Activated CD4-positive, alpha-beta T cell treated with anti-CD3 and anti-CD28 coated beads for 48 hours (primary cell): ENCODE measurements at places on chromosomes 5 and 9.

- DNase-seq: no peak
Observed at GRCh38 chr5:130171699-130172098, 267.4 kb downstream of the CHSY3 start.

DNA sequence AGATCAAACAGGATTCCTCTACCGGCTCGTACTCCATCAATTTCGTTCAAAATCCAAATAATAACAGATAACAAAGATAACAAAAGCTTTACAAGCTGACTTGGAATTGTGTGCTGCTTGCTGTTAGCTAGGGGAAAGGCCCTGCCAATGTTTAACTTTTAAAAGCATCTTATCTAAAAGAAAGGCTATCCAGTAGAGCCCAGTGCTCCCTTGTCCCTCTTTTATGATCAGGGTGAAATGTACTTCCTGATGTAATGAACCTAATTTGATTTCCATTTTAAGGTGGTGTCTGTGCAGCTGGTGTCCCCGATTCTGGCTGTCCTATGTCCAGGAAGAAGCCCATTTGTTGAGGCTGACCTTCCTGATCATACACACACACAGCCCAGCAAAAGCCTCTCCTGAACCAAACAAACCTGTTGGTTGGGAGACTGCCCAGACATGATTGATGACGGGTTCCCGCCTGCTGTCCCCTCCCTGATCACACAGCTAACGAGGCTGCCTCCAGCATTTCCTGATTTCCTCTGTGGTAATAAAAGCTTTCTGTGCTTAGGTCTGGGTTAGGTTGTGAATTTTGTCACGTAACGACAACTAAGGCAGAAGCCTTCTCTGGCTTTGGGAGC, 54.1 kb downstream of the PWWP2A start:
- DNase-seq: no peak

DNA sequence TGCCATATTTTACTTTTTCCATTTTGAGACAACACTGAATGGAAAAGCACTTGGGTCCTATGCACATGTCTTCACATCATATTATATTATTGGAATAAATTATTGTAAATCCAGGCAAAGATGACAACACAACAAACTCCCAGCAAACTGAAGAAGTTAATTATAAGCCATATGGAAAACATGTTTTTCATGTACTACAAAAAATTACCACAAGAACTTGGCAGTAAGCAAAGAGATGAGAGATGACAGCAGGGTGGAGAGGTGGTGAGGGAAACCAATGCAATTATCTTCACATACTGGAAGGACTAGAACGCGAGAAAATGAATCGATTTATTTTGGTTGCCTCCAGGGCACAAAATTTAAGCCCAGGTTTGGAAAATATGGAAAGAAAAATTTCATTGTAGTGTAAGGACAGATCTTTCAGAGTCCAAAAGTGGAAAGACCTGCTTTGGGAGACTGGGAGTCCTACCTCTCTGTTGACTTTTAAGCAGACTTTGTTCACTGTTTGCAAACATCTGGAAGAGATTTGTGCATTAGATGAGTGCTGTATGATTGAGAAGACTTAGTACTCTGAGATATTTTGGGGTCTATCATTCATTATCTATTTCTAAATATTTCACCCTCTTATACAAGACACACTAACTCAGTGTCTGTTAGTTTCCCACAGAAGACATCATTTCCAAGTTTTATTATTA, 138.0 kb downstream of the TMEM232 start:
- no peak for DNase-seq

- DNase-seq: no peak
Observed at GRCh38 chr9:126126807-126127206, 199.8 kb upstream of the MVB12B start.

DNA sequence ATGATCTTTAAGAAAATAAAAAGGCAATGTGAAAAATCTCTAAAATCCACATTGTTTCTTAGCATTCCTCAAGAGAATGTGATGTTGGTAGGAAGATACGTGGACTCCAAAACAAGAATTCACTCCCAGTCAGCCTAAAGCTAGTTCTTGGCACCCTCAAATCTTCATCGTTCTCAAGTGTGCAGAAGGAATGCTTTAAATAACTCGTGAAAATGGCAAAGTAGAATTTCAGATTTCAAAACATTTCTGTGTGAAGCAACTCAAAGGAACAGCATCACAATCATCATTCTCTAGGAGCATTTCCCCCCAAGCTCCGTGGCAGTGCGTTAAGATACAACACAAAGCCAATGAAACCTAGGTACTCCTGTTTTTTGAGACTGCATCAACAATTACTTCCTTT, 185.1 kb upstream of the DMAC1 start:
- DNase-seq: no peak

DNA sequence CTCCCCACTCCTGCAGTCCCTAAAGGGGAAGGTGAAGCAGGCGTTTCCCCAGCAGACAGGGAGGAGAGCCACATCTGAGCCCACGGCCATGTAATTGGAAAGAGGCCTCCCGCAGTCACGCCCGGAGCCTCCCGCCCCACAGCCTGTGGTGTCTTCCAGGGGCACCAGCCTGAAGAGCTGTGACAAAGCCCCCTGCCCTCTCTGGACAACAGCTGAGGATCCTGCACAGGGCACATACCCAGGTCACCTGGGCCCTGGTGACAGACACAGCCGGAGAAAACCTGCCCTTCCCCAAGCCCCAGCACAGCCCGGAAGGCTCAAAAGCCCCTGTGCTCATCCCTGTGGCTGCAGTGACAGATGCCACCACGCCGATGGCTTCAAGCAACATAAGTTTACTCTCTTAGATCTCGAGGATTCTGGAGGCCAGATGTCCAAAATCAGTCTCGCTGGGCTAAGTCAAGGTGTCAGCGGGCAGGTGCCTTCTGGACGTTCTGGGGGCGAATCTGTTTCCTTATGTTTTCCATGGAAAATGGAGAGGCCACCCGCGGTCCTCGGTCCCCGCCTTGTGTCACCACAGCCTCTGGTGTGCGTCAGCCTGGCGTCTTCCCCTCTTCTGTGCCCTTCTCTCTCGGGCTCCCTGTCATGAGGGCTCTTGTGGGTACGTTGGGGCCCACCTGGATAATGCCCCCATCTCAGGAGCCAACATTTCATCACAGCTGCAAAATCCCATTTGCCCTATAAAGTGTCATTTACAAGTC, 71.5 kb downstream of the PSMB7 start:
- no peak for DNase-seq

DNA sequence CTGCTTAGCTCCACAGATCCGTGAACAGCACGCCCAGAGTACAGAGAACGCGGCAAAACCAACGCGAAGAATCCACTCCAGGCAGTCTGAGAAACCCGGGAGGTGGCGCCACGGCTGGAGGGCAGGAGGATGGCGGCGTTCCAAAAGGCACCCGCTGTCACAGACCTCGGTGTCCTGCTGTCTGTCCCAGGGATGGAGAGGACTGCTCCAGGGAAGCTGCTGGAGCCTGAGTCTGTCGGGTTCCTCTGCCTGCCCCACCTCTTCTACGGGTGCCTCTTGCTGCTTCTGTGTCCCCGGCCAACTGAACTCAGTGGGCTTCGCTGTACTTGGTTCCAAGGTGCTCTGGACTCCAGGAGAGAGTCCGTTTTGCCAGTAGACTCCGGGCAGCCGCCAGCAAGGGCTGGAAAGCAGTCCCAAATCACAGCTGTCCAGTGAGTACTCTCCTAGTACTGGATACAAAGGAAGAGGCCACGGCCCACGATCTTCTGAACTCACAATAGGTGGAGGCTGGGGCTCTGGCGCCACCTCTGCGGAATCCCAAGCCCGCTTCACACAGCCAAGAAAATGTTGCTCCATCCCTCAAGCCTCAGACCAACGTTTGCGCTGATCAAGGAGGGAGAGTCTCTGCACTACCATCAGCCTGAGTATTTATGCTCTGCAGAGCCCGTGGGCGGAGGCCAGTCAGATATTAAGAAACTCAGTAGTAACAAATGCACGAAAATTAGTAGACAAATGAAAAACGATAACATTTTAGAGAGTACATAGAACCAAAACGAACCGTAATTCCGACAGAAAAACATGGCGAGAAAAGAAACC, 440 bp downstream of the ANXA2R start:
- DNase-seq: peak; percentile 78

- no peak for DNase-seq
Observed at GRCh38 chr9:91117959-91118703, 243.6 kb downstream of the AUH start.

- no peak for DNase-seq
Observed at GRCh38 chr5:99614888-99615287, 686.1 kb upstream of the CHD1 start.

GRCh38 chr5:72539038-72539437, 31.8 kb upstream of the ZNF366 start:
- DNase-seq: no peak

DNA sequence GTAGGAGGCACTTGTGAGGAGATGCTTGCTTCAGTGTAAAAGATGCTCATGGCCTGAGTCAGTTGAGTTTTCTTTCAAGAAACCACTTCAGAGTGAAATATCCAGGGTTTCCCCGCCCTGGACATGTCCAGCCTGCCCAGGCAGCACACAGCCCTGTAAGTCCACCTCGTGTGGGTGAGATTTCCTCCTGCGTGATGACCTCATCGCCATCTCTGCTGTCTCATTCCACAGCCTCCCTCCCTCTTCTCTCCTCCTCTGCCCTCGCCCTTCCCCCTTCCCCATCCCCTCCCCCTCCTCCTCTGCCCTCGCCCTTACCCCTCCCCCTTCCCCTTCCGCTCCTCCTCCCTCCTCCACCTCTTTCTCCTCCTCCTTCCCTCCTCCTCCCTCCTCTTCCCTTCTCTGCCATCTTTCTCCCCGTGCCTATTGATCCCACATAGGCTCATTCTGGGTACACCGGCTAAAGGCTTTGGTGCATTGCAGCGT, 34.0 kb upstream of the NCS1 start:
- peak; percentile 13 for DNase-seq

- no peak for DNase-seq
Observed at GRCh38 chr9:98556511-98556910, 152.2 kb downstream of the GABBR2 start.

DNA sequence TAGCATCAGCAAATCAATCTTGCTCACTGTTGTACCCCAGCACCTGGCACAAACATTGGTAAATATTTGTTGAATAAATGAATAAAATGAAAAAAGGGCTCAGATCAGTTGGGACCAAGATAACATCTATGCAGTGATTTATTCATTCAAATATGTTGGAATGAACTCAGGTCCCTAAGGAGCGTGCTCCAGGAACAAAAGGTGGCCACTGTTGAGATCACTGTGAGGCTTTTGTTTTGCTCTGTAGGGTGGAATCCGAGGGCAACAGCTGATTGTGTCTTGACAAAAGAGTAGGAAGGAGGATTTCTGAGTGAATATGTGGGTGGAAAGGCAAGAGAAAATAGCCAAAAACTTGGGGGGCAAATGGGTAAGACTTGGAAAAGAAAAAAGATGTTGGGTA, 89.7 kb downstream of the PPP2R2B start:
- DNase-seq: no peak

DNA sequence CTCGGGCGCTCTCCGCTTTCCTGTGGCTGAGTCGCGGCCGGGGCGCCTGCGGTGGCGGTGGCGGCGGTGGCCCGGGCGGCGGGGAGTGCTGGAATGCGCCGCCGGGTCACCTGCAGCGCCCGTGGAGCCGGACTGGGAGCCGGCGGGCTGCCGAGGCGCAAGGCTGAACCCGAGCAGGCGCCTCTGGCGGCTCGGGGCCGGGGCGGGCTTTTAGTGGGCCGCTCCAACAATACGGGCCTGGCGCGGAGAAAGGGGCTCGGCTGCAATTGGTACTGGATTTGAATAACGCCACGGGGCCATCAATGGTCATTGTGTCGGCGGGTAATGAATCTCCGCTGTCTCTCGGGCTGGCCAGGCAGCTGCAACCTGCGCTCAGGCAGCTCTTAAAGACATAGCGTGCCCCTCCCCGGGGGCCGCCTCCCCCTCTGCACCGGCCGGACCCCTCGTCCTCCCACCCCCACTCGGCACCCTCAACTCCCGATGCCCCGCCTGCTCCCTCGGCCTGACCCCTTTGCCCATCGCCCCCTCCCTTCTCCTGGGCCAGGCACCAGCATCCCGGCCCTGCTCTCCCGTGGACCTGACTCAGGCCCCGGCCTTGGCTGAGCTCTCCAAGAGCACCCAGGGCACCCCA, 22.1 kb downstream of the URM1 start:
- no peak for DNase-seq

- no peak for DNase-seq
Observed at GRCh38 chr5:65299861-65300260, 181.9 kb downstream of the ADAMTS6 start.

DNA sequence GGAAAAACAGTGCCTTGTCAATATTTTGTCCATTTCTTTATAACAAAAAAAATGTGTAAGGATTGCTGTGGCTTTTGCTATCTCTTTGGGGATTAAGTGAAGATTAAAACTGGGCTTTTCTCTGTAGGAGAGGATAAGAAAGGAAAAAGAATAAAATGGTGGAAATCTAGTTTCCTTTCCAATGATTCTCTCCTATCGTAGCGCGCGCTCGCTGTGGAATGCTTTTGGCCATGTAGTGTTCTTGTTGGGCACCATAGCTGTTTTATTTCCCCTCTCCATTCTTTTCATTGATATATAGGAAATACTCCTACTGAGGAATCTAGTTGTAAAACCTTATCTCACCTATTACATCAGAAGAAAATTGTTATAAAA, 1.5 kb downstream of the STXBP1 start:
- no peak for DNase-seq
